Dermis blood vessel endothelial cell (primary cell): ENCODE measurements at places on chromosomes 2 and 18. TPM values are rescaled to one million over a fixed set of nuclear protein-coding genes. Genes with fewer than 3 reads are reported as not detected.

Gene AQP12B
- not detected in 2 replicates for total RNA-seq

Gene LDAH
- 20.8 and 33.7 TPM in 2 replicates for total RNA-seq

Gene ARHGEF4
- total RNA-seq, result 0.33 and 0.68 TPM in 2 replicates

Gene KCMF1
- total RNA-seq, result 65.9 and 97.5 TPM in 2 replicates

Gene LBX2
- 0.98 and 2.9 TPM in 2 replicates for total RNA-seq

Gene DES
- total RNA-seq, result not detected in 2 replicates

Gene OTOF
- 73.3 and 89.5 TPM in 2 replicates for total RNA-seq

Gene UGT1A3
- not detected in 2 replicates for total RNA-seq

Gene PLEKHH2
- 0.14 and 1.5 TPM in 2 replicates for total RNA-seq

Gene CNRIP1
- 45.3 and 52.3 TPM in 2 replicates for total RNA-seq

Gene CHRNA1
- total RNA-seq, result 0.51 TPM in 2 replicates

Gene TTR
- not detected in 2 replicates for total RNA-seq

Gene SNED1
- 23.4 and 25.2 TPM in 2 replicates for total RNA-seq

Gene TRIM43
- total RNA-seq, result not detected in 2 replicates

Gene TOGARAM2
- 0.19 TPM in 1 of 2 replicates, not detected in the other for total RNA-seq

Gene SNRPD1
- total RNA-seq, result 13.6 and 24.2 TPM in 2 replicates

Gene AP1S3
- total RNA-seq, result 1.2 and 4.4 TPM in 2 replicates

Gene VIT
- 0.65 TPM in 1 of 2 replicates, not detected in the other for total RNA-seq

Gene SERPINB10
- not detected in 2 replicates for total RNA-seq

Gene RGPD5
- 23.0 and 47.0 TPM in 2 replicates for total RNA-seq

Gene KHK
- total RNA-seq, result 4.8 and 5.5 TPM in 2 replicates
